Activated CD4-positive, alpha-beta T cell treated with anti-CD3 and anti-CD28 coated beads, Interleukin-2, amount 10 ng/mL, durations not matched to agents 7 days and 5 days (primary cell): ENCODE measurements at places on chromosomes 6 and 20. TPM values are rescaled to one million over a fixed set of nuclear protein-coding genes. Genes with fewer than 3 reads are reported as not detected.

ESR1 gene
- 1.00 TPM for total RNA-seq

B4GALT5 gene
- total RNA-seq: 14.3 TPM

SCUBE3 gene
- not detected for total RNA-seq

- no peak for DNase-seq
Observed at GRCh38 chr6:127976796-127977195, 75.9 kb upstream of the THEMIS start.

GRCh38 chr20:2051946-2052345 lies 49.7 kb upstream of the STK35 start:
- DNase-seq: no peak

MOXD1 gene
- total RNA-seq: not detected
